Stimulated activated CD4-positive, alpha-beta T cell treated with anti-CD3 and anti-CD28 coated beads, Interleukin-1b, Interleukin-23, amount 100 ng/mL, for 1 hour (primary cell): ENCODE measurements at places on chromosomes 3 and 15.

GRCh38 chr15:50624616-50625168 is 61.9 kb downstream of the TRPM7 start:
- DNase-seq = no peak

- no peak for DNase-seq
Observed at GRCh38 chr3:38250198-38250597, 15.4 kb upstream of the SLC22A13 start.

- no peak for DNase-seq
Observed at GRCh38 chr3:143337387-143337786, 217.8 kb downstream of the CHST2 start.

DNA sequence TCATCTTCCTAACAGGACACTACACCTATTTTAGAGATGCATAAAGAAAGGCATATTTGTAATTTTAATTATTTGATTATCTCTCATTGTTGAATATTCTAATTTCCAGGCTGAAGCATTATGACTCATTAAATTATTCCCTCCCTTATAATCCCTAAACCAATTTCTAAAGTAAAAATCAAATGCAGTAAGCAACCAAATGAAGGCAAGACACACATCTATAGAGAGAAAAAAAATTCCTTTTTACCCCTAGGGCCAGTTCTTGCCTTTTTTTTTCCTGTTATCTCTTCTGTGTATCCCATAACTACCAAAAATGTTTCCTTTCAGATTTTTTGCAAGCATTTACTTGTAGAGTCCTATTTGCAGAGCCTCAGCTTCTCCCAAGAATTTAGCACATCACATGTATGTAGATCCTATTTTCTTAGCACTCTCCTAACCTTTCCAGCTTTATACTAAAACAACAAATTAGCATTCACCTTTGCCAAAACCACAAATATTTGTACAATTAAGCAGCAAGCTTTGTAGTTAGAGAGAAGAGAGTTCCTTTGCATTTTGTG is 177.9 kb downstream of the SATB1 start:
- DNase-seq = no peak

DNA sequence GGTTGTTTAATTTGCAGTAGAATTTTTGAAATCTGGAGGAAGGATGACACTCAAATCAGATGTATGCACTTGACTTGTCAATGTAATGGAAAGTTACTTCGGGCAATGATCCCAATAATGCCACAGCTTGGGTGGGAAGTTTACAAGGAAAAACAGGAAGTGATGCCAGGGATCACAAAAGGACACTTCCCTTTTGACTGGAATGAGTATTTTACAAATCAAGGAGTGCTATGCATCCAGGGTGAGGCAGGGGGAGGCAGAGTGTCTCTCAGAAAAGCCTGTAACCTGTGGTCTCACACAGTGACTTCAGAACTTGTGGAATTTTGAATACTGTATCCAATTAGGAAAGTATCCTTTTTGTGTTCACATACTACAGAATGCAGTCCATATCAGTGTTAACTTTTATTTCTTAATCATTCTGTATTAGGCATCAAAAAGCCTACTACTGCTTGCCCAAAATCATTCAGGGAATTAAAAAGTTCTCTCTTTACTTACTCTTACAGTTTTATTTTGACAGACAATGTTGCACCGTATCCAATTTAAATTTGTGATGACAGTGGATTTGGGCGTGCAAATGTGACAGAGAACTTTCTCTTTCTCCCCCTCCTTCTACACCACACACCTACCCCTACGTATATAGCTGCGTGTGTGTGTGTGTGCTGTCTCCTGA is 445.1 kb downstream of the MECOM start:
- no peak for DNase-seq

GRCh38 chr15:95202569-95203349 is 971.4 kb downstream of the MCTP2 start:
- no peak for DNase-seq

DNA sequence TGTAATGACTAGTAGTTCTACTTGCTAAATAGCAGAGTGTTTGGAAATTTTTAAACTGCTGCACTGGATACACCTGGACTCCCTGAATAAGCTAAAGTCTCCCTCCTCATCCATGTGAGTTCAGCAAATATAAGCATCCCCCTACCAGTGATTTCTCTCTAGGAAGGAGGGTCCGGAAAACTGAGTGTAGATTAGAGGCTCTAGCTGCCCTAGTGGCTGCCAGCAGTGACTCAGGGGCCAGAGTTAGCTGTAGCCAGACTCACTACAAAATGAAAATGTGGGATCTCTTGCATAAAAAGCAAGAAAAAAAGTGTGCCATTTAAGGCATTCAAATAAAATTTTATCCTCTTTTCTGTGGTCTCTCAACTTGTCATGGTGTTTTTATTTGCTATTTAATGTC is 485.0 kb upstream of the ATP11B start:
- DNase-seq = no peak

GRCh38 chr3:184039414-184039813 is 7.9 kb downstream of the HTR3D start:
- no peak for DNase-seq

GRCh38 chr3:170137986-170138385 is 43.5 kb downstream of the PHC3 start:
- no peak for DNase-seq

DNA sequence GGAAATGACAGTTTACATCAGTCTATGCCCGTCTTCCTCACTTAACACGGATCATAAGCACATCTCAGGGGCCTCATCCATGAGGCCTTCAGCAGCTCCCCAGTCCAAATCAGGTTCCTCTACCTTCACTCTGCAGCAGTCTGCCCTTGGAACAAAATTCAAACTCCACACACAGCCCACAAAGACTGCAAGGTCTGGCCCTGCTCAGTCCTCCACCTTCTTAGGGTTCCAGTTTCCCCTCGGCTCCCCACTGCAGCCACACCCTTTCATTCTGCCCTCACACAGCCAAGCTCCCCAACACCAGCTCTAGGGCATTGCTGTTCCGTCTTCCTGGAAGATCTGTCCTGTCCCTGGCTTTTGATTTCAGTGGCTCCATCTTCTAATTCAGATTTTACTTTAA is 95.2 kb upstream of the IQSEC1 start:
- DNase-seq = no peak
